AG08395 (cell line): ENCODE measurements at places on chromosomes 5 and 9.

DNA sequence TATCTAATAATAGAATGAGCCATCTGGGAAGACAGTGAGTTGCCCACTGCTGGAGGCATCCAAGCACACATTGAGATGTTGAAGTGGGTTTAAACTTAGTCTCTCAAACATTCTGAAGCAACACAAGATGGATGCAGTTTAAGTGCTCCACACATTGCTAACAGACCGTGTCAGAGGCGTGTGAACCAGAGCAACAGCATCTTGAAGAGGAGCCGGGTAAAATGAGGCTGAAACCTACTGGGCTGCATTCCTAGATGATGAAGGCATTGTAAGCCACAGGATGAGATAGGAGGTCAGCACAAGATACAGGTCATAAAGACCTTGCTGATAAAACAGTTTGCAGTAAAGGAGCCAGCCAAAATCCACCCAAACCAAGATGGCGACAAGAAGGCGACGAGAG lies 73.5 kb upstream of the TMEM215 start:
- no peak for DNase-seq

- peak; percentile 66 for DNase-seq
Measured at GRCh38 chr5:181120306-181120705, 10.7 kb downstream of the OR2V1 start.

GRCh38 chr5:173094012-173094661 lies 38.0 kb downstream of the CREBRF start:
- no peak for DNase-seq

DNA sequence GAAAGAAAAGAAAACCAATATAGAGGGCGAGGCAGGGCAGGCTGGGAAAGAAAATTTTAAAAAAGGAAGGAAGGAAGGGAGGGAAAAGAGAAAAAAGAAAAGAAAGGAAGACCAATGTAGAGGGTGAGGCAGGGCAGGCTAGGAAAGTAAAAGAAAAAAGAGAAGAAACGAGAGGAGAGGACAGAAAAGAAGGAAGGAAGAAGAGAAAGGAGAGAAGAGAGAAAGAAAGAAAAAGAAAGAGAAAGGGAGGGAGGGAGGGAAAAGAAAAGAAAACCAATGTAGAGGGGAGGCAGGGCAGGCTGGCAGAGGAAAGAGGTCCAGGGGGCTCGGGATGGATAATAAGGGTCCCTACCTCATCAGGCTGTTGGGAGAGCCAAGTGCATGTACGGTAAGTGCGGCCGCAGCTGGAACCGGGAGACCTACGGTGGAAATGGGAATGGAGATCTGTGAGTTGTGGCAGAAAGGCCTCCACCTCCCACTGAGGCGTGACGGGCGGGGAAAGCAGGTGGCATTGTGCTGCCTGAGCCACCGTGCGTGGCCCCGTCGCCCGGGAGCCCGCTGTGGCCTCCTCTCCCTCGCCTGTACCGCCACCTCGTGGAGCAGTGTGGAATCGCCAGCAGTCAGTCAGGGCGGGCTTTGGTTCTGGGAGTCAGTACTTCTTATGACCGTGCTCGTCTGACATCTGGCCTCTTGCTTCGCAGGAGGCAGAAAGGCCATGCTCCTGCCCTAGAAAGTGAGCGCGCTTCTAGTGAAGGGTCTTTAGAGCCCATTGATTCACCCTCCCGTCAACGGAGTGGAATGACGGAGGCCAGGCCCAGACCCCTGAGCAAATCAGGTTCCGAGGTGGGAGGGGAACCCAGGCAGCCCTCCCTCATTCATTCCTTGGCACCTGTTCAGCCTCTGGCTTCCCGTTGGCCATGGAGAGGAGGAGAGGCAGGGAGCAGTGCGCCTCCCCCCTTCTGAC lies 10.4 kb upstream of the NHP2 start:
- DNase-seq = peak; percentile 90

GRCh38 chr9:93226819-93227218 lies 42.9 kb downstream of the WNK2 start:
- no peak for DNase-seq

DNA sequence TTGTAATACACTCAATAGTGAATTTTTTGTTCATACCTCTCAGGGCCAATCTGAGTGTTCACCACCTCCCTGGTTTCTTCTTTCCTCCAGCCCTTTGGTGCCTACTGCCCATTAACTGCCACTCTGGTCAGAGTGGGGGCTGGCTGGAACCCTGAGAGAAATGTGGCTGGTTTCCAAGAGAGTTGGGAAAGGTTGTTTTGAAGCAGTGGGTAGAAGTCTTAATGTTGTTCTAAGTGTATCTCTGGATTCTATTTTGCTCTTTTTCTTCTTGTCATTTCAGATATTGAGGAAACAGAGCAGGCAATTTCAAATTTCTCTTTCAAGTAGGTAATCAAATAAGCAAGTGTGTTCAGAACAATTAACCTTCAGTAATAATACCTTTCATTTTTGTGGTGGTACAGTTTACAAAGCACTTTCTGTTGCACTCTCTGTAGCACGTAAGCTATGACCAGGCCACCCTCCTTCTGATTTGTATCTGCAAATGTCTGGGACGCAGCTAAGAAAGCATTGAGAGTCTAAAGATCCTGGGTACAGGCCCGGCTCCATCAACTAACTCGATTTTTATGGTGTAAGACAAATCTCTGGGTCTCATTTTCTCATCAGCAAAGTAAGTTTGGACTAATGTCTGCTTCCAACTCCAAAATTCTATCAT lies 8.4 kb downstream of the SLC1A3 start:
- no peak for DNase-seq

- DNase-seq = no peak
Measured at GRCh38 chr5:119476341-119476740, 24.0 kb downstream of the HSD17B4 start.

GRCh38 chr5:96288845-96289185 lies 144.2 kb downstream of the PCSK1 start:
- DNase-seq = no peak
